Ovary (tissue), 10 donors: ENCODE measurements at places on chromosomes 5 and 9.

DNA sequence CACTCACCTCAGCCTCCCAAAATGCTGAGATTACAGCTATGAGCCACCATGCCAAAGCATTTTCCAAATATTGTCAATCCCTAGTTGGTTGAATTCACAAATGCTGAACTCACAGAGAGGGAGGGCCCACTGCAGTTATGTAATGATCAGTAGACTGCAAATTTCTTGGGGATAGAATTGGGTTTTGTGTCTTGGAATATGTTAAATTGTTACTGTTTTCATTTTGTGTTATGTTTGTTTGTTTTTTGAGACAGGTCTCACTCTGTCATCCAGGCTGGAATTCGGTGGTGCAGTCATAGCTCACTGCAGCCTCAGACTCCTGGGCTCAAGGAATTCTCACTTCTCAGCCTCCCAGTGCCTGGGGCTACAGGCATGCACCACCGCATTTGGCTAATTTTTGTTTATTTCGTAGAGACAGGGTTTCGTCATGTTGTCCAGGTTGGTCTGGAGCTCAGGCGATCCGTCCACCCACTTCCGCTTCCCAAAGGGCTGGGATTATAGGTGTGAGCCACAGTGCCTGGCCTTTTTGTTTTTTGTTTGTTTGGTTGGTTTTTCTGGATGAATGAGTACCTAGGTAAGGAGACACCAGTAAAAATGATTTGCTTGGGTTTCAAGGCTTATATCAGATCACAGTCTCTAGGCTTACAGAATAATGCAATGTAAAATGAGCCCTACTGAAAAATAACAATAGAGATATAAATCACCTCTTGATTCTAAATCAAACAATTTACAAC is 31.5 kb upstream of the LMNB1 start:
- DNase-seq, result no peak

DNA sequence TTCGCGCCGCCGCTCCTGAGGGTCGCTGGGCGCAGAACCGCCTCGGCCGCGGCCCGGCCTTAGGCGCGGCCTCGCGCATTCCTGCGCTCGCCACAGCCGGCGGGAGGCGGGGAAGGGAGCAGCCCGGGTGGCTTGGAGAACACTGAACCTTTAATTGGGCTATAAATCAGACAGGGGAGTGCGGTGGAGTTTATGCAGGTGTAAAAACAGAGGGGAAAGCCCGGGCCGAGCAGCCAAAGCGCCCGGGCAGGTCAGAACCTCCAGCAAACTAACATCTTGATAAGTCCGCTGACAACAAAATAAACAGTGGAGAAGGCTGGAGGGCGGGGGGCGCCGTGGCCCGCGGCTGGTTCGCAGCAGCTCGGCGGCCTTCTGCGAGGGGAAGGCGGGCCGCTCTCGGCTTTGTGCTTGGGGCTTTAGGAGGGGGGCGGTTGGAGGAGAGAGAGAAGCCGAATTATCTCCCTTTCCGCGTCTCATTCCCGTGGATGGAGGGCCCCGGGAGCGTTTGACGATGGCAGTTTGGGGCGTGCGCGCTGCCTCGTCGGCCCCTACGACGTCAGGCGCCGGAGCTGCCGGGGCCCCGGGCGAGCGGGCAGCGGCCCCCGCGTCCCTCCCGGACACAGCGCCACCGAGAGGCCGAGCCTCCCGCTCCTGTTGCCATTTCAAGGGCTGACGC is 11.3 kb downstream of the FOXD1 start:
- no peak for DNase-seq

GRCh38 chr9:132873403-132873802 is 4.7 kb downstream of the AK8 start:
- no peak for DNase-seq

DNA sequence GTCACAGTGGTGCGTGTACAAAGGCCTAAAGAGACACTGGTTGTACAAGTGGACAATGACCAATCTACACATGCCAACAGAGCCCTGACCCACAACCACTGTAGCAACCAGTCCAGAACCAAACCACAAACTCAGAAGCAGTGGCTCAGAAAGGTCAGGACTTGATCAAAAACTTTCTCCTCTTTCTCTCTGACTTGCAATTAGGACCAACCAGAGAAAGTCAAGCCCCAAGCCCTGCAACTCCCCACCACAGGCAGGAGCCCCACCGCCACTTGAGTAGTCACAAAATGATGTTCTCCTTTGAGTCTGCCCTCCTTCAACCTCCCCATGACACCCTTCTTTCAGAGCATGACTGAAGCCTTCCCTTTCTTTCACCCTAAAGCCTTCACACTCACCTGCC is 291.8 kb downstream of the CDH10 start:
- DNase-seq, result no peak

- DNase-seq, result no peak
Observed at GRCh38 chr5:139445325-139446170, 6.2 kb upstream of the DNAJC18 start.

DNA sequence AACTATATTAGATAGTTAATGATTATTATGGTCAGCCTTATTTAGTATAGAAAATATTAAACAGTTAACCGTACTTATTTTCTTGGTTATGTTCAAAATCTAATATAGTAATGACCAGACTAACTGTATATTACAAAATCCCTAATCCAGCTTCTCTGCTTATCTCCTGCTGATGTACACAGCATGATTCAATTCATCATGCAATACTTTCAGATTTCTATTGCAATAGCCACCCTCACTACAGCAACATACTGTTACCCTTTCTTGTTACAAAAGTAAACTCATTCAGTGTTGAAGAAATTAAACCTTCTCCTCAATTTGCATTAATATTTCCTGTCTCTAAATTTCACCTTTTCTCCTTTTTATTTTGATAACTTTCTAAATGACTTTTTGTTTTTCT is 1375.0 kb upstream of the NUDT12 start:
- DNase-seq, result no peak

DNA sequence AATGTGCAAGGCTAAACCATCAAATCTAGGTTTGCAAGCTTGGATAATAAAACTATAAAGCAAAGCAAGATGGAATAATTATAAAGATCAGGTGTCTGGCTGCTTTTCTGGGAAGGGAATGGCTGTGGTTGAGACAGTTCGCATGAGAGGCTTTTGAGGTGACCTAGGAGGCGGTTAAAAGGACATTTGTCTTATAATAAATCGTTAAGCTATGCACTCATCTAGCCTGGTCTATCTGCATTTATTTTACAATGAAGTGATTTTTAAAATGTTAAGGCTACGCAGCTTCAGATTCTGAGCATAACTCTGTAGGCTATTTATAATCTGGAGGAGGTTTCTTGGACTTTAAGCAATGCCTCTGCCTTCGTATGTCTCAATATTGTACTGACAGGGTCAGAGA is 29.4 kb upstream of the MAN2A1 start:
- no peak for DNase-seq

DNA sequence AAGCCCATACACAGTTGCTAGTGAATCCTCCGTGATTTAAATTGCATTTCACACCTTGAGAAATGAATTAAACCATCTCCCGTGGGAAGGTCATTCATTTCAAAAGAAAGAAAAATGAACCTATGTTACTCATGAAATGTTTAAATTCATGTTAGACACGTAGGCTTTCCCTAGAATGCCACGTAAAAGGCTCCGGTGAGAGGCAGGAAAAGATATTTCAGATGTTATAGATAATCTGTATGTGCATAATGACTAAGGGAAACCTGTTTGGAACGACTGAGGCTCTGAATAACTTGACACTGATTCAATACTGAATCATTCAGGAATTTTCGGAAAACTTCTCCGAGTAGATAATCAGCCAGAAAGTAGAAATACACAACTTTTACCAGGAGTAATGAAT is 134.3 kb upstream of the ICE1 start:
- DNase-seq, result no peak

DNA sequence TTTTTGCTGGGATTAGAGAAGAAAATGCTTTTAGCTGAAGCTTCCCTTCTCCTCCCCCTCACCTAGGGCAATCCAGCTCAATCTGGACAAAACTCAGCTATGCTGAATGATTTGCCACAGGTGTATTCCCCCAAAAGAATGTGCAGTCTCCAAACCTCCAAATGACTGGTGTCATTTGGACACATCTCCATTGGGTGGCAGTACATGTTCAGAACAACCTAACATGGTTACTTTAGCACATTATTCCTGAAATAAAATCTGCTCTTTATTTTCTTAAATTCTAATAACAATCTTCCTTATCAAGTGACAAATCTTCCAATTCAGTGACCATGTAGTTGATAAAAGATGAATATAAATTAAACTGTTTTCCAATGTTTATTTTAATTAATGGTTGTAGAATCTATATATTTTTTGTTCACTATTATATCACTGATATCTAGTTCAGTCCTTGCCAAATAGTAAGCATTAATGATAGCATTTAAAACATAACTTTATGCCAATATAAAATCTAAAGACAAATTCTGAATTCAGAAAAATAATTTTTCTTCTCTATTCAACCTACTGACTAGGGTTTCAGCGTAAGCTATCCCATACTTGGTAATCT is 61.3 kb upstream of the MOCS2 start:
- no peak for DNase-seq

GRCh38 chr5:142025637-142026036 is 12.8 kb upstream of the GNPDA1 start:
- DNase-seq, result no peak

DNA sequence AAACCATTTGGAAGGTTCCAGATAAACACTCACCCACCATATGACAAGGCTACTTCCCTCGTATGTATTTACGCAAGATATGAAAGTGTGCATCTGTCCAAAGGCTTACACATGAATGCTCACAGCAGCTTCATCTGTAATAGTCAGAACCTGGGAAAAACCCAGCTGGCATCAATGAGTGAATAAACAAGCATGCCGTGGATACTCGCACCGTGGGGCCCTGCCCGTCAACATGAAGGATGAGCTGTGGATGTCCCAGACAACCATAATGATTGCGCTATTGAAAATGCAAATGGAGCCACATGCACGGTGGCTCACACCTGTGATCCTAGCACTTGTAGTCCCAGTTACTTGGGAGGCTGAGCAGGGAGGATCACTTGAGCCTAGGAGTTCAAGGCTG is 60.6 kb upstream of the FCN1 start:
- DNase-seq, result no peak

DNA sequence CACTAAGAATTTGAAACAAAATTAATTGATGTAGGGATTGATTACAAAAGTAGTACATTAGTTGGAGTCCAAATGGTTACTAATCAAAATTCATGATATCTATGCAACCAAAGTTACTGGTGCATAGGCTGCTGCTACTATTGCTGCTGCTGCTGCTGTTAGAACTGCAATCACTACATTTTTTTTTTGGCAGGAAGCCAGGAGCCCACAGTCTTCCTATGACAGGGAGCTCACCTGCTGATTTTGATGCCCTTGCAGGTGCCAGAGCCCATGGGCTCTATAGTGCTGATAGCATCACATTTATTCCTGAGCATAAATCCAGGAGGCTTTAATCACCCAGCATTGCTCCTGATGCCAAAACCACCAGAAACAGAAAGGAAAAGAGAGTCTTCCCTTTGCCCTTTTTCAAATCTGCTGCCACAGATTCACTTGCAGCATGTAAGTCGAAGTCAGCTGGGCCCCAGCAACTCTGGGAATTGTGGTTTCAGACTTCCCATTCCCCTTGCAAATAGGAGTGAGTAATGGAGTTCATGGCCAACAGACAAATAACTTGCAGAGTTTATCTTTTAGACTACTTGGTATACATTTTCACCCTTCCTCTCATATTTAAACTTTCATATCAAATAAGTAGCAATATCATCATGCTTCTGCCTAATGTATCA is 17.6 kb downstream of the SLCO6A1 start:
- DNase-seq, result no peak

- DNase-seq, result no peak
Observed at GRCh38 chr5:131198625-131199024, 27.9 kb downstream of the LYRM7 start.

- no peak for DNase-seq
Observed at GRCh38 chr5:86909418-86910295, 291.9 kb downstream of the COX7C start.

- DNase-seq, result no peak
Observed at GRCh38 chr5:57495285-57496086, 12.9 kb upstream of the ACTBL2 start.

GRCh38 chr5:171755354-171755821 is 30.2 kb upstream of the SMIM23 start:
- no peak for DNase-seq

GRCh38 chr9:35605351-35606137 is 482 bp downstream of the TESK1 start:
- peak; percentile 64 for DNase-seq

DNA sequence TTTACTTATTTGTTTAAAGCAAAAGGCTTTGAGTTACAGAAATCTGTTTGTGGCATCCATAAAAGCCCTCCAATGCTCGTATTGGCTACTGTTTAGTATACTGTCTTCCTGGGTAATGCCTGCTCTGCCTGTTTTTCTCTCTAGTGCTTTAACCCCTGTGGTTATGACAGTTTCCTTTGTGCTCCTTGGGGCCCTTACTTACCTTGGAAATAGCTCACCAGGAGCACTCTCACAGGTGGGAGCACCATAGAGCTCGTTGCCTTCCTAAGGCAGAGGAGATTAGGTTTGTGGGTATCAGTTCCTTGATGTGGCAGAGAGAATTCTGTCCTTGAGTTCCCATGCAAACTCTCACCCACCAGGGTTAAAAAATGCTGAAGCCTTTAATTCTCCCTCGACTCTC is 242.8 kb downstream of the CDH18 start:
- no peak for DNase-seq

- DNase-seq, result no peak
Observed at GRCh38 chr5:162456086-162456485, 388.5 kb downstream of the GABRG2 start.

GRCh38 chr9:34203992-34204635 is 25.3 kb downstream of the UBAP1 start:
- DNase-seq, result no peak

- DNase-seq, result no peak
Observed at GRCh38 chr5:87686975-87687374, 274.2 kb upstream of the CCNH start.

DNA sequence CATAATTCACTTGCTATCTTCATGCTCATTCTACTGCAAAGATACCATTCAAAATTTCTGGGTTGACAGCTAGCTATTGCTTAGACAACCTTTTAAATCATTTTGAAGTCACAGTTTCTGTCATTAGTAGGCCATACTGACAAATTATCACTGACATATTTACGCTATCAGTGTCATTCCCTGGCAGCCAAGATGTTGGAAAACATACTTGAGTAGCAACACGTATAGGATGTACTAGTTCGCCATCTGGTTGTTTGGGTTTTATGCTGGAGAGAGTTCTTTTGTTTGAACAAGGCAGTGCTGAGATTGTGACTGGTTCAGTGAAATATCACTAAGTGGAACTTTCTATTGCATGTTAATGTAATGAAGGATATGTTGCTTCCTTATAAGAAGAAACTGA is 621.9 kb downstream of the DTWD2 start:
- no peak for DNase-seq

- DNase-seq, result no peak
Observed at GRCh38 chr5:62812621-62813255, 234.1 kb downstream of the LRRC70 start.

GRCh38 chr5:117054911-117055310 is 480.3 kb upstream of the SEMA6A start:
- DNase-seq, result no peak

- DNase-seq, result no peak
Observed at GRCh38 chr5:142170254-142170953, 61.8 kb downstream of the NDFIP1 start.
